Stimulated activated CD8-positive, alpha-beta memory T cell treated with anti-CD3 and anti-CD28 coated beads, Interleukin-4, amount 100 ng/mL, for 1 hour (primary cell): ENCODE measurements at places on chromosomes 1 and 21.

GRCh38 chr1:19390901-19391595 lies 78.9 kb downstream of the SLC66A1 start:
- DNase-seq = peak; percentile 13

- no peak for DNase-seq
These were observed 1.9 kb upstream of the COL6A2 start for GRCh38 chr21:46095814-46096595.

DNA sequence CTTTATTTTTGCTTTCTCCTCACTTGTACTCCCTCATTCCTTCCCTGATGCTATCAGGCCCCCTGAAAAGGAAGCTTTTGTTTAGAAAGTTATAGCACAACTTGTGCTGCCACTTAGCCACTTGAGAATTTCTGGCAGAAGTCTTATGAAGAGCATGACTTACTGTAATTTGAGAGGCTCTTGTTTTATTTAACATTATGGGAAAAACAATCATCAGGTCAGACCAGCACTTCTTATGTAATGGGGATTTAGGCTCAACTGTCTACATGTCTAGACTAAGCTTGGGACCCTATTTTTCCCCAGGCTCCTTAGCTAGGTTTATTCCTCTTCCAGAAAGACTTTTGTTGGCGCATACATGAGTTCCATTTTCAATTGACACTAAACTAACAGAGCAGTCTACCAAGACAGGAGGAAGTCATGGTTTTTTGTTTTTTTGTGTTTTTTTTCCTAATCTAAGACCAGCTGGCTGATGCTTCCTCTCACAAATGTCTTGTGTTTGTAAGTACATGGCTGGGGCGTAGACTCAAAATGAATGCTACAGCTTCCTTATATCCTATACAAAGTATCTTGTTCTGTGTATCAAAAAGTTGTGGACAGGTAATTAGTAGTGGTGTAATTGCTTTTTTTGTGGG lies 31.5 kb downstream of the TNFSF4 start:
- no peak for DNase-seq

- DNase-seq = no peak
These were observed 19.2 kb upstream of the BCAR3 start for GRCh38 chr1:93700532-93701469.

- no peak for DNase-seq
These were observed 45.1 kb downstream of the IVNS1ABP start for GRCh38 chr1:185271921-185272320.

DNA sequence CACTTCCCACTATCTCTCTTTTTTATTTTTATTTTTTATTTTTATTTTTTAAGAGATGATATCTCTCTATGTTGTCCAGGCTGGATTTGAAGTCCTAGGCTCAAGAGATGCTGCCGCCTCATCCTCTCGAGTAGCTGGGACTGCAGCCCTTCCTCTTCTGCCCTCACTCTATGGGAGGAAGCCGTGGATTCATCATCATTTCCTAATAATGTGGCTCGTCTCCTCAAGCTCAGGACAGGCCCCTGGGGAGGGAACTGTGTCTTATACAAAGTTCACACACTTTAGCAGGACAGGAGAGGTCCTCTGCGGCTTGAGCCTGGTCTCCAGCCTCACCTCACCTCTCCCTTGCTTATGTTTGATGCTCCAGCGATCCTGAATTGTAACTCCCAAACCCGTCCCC lies 16.5 kb upstream of the IFFO2 start:
- DNase-seq = no peak

GRCh38 chr1:36606641-36607262 lies 124.0 kb upstream of the CSF3R start:
- no peak for DNase-seq

DNA sequence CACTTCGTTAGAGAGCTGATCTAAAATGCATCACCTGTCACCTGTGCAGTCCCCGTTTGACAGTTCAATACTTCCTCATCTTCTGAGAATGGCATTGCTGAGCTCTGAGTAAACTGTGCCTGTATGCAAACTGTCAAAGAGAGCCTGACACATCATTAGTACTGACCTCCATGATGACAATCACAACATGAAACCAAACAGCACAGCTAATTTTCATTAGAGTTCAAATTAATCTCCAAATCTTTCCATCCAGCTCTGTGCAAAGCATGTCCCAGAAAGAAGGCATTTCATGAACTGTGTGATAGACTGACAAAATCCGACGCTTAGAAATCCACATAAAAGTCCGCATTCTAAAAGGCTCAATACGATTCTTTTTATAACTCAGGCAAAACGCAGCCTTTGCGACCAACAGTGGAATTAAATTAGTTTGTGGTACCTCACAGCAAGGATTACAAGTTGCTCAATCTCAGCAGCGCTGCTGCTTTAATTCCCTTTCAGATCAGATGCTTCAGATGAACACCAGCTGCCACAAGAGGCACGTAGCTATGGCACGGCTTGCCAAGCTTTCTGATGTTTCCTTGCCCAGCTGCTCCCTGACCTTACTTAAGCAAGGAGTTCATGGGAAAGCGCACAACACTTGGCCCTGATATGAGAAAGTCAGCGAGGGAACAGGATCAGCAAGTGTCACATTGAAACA lies 765.5 kb upstream of the PRMT6 start:
- no peak for DNase-seq
